Pancreas (tissue), 10 donors: ENCODE measurements at places on chromosomes 7 and 10. TPM values are rescaled to one million over a fixed set of nuclear protein-coding genes. Genes with fewer than 3 reads are reported as not detected.

GRCh38 chr7:69630292-69630691 lies 32.0 kb downstream of the AUTS2 start:
- H3K4me3 ChIP-seq = no peak overlapping the region
- no peaks in the 10 kb centered on the region for H3K36me3 ChIP-seq
- no peak overlapping the region for H3K27ac ChIP-seq
- DNase-seq = no peak
- H3K27me3 ChIP-seq = no peaks in the 10 kb centered on the region
- H3K4me1 ChIP-seq = no peaks in the 10 kb centered on the region

GRCh38 chr10:14001298-14002040 lies 329.3 kb downstream of the FRMD4A start:
- H3K36me3 ChIP-seq = no peaks in the 10 kb centered on the region
- H3K27ac ChIP-seq = no peak overlapping the region

DNA sequence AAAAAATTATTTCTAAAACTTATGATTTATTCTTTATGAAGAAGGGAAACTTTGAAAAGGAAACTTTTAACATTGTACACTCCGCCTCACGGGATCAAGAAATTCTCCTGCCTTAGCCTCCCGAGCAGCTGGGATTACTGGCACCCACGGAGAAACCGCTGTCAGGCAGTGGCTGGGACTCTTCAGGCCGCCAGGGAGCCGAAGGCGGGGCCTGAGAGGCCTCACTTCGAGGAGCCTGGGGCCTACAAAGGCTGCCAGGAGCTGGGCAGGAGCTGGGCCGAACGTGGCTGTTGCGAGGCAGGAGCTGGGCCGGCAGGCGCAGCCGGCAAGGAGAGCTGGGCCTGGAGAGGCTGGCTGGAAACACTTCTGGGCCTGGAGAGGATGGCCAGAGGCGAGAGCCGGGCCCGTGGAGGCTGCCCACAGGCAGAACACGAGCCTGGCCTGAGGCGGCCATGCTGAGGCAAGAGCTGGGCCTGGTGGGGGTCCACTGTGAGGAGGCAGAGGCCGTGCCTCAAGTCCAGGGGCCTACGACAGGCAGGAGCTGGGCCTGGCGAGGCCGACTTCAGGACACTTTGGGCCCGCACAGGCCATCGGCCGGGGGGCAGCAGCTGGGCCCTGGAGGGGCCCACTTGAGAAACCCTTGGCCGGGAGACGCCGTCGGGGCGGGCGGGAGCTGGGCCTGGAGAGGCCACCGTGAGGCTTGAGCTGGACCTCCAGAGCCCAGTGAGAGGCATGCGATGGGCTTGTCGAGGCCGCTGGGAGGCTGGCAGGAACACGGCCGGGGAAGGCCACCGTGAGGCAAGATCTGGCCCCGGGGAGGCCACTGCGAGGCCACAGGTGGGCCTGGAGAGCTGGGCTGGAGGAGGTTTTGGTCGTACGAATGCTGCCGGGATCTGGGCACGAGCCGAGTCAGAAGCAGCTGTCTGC lies 23.7 kb downstream of the MDH2 start:
- no peaks in the 10 kb centered on the region for H3K4me1 ChIP-seq
- no peaks in the 10 kb centered on the region for H3K36me3 ChIP-seq
- DNase-seq = no peak
- H3K27ac ChIP-seq = no peak overlapping the region
- H3K27me3 ChIP-seq = no peaks in the 10 kb centered on the region

DNA sequence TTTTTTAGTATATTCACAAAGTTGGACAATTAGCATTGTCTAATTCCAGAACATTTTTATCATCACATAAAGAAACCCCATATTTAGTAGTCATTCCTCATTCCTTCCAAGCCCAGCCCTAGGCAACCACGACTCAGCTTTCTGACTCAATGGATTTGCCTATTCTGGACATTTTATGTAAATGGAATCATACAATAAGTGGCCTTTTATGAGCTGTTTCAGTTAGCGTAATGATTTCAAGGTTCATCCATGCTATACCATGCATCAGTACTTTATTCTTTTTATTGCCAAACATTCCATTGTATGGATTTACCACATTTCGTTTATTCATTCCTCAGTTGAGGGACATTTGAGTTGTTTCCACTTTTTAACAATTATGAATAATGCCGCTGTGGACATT lies 249.2 kb downstream of the DYNC1I1 start:
- H3K27me3 ChIP-seq = no peaks in the 10 kb centered on the region
- no peak overlapping the region for H3K4me3 ChIP-seq
- H3K36me3 ChIP-seq = no peaks in the 10 kb centered on the region
- DNase-seq = no peak
- no peak overlapping the region for H3K27ac ChIP-seq

GRCh38 chr10:50636618-50637579 lies 13.1 kb upstream of the SGMS1 start:
- H3K27me3 ChIP-seq = no peaks in the 10 kb centered on the region
- no peak for DNase-seq
- H3K4me1 ChIP-seq = no peaks in the 10 kb centered on the region
- H3K36me3 ChIP-seq = no peaks in the 10 kb centered on the region
- no peak overlapping the region for H3K27ac ChIP-seq
- no peak overlapping the region for H3K4me3 ChIP-seq

GRCh38 chr7:85095806-85096205 lies 91.0 kb downstream of the SEMA3D start:
- DNase-seq = no peak
- H3K27me3 ChIP-seq = no peaks in the 10 kb centered on the region
- H3K4me3 ChIP-seq = no peak overlapping the region
- H3K27ac ChIP-seq = no peak overlapping the region
- no peaks in the 10 kb centered on the region for H3K4me1 ChIP-seq
- H3K36me3 ChIP-seq = no peaks in the 10 kb centered on the region

DNA sequence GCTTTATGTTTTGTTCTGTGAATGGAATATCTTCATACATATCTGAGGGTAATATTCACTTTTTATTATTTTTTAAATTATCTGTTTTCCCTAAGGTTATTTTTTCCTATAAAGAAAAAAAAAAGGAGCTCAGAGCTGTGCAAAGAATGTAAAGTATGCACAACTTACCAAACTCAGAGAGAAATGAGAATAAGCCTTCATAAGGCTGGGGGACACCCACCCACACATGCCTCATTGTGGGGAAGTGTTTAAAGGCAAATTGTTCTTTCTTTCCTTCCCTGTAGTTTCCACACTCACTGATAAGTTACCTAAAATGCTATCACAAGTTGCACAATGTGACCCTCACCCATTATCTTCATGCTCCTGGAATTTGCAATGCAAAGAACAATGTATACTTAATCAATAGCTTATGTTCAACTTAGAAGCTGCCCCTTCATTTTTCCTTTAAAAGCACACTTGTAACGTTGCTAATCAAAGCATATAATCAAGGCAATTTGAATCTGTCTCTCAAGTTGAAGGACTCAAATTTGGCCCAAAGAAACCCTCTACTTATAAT lies 108.1 kb downstream of the GNAT3 start:
- no peak overlapping the region for H3K4me3 ChIP-seq
- H3K36me3 ChIP-seq = no peaks in the 10 kb centered on the region

DNA sequence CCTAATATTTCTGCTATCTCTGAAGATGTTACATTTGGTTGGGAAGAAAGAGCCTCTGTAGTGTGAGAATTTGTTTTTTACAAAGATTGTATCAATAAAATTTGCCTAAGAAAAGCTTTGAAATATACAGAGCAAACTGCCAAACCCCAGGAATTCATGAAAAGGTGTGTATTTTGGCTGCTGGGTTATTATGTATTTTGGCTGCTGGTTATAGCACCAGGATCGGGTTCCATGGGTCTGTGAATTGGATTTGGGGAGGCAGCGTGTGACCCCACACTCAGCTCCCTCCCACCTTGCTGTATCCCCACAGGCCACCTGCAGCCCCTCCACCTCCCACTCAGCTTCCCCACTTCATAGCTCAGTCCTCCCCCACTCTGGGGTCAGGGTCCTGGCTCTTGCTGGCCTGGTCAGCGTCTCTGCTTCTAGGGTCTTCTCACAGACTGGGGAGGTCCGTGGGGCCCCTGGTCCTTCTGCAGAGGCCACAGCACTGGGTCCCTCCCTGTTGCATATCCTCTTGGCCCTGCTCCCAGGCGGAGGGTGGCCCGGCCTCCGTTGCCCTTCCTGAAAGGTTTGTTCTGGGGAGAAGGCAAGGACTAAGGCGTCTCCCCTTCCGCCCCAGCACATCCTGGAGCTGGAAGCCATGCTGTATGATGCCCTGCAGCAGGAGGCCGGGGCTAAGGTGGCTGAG lies 24.0 kb upstream of the DPYSL4 start:
- no peak overlapping the region for H3K4me3 ChIP-seq
- no peaks in the 10 kb centered on the region for H3K27me3 ChIP-seq
- H3K36me3 ChIP-seq = no peaks in the 10 kb centered on the region

DNA sequence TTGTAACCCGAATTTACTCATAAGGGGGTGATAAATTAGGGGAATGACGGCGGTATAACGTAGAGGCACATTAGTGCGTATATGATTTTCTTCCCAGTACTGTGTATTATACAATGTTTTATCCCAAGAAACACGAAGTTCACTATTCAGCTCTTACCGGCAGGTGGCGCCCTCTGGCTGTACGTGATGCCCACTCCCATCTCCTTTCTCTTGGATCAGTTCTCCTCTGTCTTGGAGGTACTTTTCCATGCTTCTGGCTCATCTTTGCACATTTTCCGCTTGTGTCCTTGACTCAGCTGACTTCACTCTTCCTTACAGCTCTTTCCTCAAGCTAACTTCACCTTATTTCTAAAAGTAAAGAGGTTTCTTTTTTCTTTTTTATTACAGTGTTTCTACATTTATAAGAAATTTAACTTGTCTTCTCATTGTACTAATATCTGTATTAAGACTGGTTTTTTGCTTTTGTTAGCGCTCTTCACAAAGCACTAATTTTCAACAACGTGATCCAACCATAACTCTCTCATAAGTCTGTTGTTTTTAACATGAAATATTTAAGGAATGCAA lies 21.3 kb downstream of the TMEM176B start:
- no peaks in the 10 kb centered on the region for H3K27me3 ChIP-seq
- H3K4me1 ChIP-seq = peaks cover 4% of the 10 kb centered on the region
- no peaks in the 10 kb centered on the region for H3K36me3 ChIP-seq
- no peak overlapping the region for H3K4me3 ChIP-seq
- peak; percentile 82 for DNase-seq
- no peak overlapping the region for H3K27ac ChIP-seq

GRCh38 chr7:112398534-112398933 lies 51.7 kb upstream of the IFRD1 start:
- no peaks in the 10 kb centered on the region for H3K4me1 ChIP-seq
- H3K4me3 ChIP-seq = no peak overlapping the region
- no peak for DNase-seq
- H3K36me3 ChIP-seq = no peaks in the 10 kb centered on the region

DNA sequence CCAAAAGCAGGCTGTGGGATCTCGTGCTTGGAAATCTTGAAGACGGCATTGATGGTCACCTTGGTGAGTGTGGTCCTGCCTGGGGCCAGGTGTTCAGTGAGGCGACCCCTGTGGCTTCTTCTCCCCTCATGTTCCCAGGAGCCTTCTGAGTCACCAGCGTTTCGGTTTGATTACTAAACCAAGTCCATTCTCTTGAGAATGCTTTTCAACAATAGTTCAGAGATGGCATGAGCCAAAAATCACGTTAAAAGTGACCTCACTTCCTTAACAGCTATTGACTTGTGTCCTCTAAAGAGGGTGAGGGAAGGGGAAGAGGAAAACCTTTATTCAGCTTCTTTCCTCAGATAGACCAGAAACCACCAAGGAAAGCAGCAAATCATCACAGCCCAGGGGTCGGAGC lies 315.2 kb downstream of the GATA3 start:
- no peak for DNase-seq
- H3K27ac ChIP-seq = no peak overlapping the region
- H3K36me3 ChIP-seq = no peaks in the 10 kb centered on the region
- H3K27me3 ChIP-seq = no peaks in the 10 kb centered on the region

FAM25A gene
- not detected for total RNA-seq

PLEKHS1 gene
- total RNA-seq = 7.9 TPM

PRTFDC1 gene
- 2.5 TPM for total RNA-seq

GPER1 gene
- 0.42 TPM for total RNA-seq
